ENCODE measurements at places on chromosomes 6 and 20.

DNA sequence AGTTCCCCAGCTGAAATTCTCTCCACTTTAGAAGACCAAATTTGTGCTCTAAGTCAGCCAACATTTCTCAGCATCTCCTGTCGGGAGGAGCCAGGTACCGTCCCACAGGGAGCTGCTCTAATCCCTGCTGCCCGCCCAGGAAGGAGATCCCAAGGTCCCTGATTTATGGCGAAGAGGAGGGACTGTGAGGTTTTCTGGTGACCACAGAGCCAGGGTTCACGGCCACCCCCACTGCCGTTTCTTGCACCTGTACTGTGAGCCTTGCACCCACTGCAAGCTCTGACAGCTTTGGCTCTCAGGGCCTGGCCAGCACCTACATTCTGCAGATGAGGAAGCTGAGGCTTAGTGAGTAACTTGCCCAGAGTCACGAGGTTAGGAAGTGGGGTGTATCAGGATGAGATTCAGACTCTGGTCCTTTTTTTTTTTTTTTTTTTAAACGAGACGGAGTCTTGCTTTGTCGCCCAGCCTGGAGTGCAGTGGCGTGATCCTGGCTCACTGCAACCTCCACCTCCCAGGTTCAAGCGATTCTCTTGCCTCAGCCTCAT is 34.9 kb downstream of the FOXC1 start:
- DNase-seq, result no peak

- no peak for DNase-seq
These were observed 76.4 kb upstream of the BHLHE23 start for GRCh38 chr20:63082939-63083735.

DNA sequence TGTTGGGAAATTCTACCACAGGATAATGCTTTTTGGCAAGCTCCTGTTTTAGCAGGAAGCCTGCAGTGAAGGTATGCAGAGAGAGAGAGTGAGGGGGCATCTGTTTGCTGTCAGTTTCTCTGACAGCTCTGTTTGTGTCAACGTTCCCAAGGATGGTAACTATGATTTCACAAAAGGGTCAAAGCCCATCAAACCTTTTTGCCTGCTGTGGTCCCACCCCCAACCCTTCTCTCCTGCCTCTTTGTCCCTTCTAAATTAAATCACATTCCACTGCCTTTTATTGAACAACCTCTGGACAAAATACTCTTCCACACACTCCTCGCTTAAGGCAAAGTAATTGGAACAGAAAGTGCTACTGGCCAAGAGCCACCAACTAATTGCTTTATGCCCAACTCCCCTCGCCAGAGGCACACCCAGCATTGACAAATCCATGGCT is 128.3 kb downstream of the TSHZ2 start:
- DNase-seq, result no peak

GRCh38 chr6:82246802-82247504 is 591 bp downstream of the IBTK start:
- peak; percentile 20 for DNase-seq

DNA sequence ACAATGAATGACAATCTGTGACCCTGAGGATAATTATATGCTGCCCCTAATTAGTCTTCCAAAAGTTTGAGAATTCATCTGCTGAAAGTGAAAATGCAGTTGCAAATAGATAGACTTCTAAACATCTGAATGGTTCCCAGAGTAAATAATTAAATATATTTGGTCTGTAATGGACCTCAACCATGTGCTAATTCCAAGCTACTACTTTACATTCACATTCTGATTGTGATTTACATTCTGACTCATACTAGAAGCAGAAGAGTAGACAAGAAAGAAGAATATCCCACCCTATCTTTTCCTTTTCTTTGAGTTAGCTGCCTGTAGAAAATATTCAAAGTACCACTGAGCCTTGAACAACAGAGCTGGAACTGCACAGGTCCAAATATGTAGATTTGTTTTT is 80.8 kb downstream of the PTPRK start:
- DNase-seq, result no peak

DNA sequence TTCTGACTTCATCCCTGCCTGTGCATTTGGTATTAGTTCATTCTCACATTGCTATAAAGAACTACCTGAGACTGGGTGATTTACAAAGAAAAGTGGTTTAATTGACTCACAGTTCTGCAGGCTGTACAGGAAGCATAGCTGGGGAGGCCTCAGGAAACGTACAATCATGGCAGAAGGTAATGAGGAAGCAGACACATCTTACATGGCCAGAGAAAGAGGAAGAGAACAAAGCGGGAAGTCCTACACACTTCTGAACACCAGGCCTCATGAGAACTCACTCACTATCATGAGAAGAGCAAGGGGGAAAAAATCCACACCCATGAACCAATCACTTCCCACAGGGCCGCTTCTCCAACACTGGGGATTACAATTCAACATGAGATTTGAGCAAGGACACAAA is 303.9 kb downstream of the CBLN4 start:
- no peak for DNase-seq

- DNase-seq, result no peak
These were observed 82.2 kb downstream of the GPR63 start for GRCh38 chr6:96755096-96755495.

GRCh38 chr6:27726619-27727023 is 185.6 kb downstream of the OR2B2 start:
- no peak for DNase-seq

- DNase-seq, result no peak
These were observed 522.5 kb downstream of the EPM2A start for GRCh38 chr6:145212813-145213212.

DNA sequence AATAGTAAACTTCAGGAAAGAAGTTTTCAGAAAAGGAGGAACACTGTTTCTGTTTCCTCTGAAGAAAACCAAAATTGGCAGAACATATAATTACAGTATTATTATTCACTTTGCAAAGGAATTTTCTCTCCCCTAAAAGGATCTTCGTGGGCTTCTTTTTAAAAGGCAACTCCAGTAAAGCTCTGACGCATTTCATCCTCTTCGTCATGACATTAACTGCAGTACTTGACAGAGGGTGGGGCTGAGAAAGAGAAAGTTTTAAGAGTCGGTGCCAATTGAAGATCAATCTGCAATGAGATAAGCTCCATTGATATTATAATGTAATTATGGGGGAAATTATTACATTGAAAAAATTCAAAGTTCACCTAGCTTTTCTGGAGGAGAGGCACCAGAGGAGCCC is 75.8 kb downstream of the MYB start:
- DNase-seq, result no peak

- no peak for DNase-seq
These were observed 13.5 kb upstream of the HLA-DQA1 start for GRCh38 chr6:32623693-32624092.

- DNase-seq, result no peak
These were observed 51.5 kb downstream of the COL19A1 start for GRCh38 chr6:69917834-69918233.

- no peak for DNase-seq
These were observed 9.9 kb upstream of the KCNK15 start for GRCh38 chr20:44735816-44736169.

- no peak for DNase-seq
These were observed 143.1 kb downstream of the ADGRG6 start for GRCh38 chr6:142444881-142445301.

GRCh38 chr6:35600659-35601125 is 88.0 kb upstream of the TULP1 start:
- no peak for DNase-seq

DNA sequence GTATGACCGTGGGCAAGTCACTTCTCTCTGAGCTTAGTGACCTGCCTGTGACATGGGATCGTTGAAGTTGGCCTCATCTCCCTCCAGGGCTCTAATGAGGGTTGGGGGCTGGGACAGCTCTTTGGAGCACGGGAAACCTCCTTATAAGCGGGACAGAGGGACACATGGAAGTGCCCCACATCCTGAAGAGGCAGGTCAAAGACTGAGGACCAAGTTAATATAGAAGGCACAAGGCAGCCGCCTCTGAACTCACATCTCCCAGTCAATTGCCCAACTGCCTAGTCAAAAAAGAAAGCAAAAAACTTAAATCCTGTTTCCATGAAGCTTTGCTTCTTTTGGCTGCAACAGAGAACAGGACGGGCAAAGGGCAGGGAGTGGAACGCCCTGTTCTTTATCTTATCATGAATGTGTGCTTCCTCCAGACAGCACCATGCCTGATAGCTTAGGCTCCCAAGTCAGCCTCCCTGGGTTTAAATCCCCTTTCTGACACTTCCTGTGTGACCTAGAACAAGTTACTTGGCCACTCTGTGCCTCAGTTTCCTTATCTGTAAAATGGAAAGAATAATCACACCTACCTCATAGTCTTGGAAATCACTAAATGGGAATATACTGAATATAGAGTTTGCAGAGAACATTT is 27.1 kb downstream of the LBP start:
- no peak for DNase-seq

DNA sequence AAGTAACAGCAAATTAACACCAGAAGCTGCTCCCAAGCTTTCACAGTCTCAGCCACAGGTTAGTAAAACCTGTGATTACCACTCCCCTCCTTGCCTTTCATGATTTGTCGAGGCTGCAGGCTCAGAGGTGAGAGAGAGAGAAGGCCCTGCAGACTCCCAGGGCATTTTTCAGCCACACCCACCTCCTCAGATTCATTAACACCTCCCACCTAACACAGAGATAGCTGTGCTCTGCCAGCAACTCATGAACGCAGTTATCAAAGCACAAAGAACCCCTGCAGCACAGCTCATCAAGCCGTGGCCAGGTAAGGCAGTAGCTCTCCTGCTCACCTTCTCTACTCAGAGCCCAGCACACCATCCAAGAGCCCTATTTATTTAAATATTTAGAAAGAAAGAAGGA is 27.1 kb downstream of the F13A1 start:
- no peak for DNase-seq

DNA sequence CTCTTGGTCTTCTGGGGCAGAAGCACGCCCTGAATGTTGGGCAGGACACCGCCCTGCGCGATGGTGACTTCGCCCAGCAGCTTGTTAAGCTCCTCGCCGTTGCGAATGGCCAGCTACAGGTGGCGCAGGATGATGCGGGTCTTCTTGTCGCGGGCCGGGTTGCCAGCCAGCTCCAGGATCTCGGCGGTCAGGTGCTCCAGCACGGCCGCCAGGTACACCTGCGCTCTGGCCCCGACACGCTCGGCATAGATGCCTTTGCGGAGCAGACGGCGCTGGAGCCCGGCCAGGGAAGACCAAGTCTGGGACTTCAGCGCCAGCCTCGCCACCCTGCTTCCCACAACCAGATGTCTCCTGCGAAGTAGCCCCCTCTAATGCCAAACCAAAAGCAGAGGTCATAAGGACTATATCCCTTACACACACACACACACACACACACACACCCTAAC is 8.0 kb upstream of the SLC17A3 start:
- DNase-seq, result peak; percentile 32

DNA sequence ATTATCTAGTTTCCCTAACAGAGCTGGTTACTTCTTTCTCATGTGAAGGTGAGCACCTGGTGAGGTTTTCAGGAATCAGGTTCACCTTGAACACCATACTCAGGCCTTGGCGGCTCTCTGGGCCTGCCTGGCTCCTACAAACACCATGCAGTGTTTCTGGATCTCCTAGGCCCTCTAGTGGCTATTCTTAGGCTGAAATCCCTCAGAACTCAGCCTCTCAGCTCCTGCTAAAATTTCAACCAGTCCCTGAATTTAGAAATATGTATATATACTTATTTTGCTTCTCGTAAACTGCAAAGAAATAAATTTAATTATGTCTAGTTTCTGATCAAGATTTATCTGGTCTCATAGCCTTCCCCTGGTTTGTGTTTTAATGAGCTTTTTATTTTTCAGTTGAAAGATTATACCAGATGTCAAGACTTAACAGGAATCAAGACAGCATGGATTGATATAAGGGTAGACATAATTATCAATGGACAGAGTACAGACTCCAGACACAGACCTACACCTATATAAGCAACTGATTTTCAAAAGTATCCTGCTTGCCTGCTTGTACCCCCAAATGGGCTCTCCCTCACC is 55.9 kb downstream of the ANKEF1 start:
- no peak for DNase-seq

GRCh38 chr6:10140136-10140535 is 274.7 kb downstream of the TFAP2A start:
- no peak for DNase-seq

DNA sequence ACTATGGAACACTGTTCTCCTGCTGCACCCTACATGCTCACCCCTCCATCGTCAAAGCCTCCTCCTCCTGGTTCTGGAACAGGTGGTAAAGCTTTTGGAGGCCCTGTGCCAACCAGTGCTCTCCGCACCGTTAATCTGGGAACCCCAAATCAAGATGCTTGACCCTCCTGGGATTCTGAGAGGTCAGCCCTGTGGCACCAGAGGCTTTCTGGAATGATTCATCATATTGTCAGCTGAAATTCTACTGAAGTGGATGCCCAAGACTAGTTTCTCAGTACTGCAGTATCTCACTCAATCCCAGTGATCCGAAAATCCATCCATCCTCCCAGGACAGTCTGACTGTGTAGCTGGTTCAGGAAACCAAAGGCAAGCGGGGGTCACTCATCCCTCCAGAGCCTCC is 92.7 kb downstream of the TRERF1 start:
- DNase-seq, result no peak

DNA sequence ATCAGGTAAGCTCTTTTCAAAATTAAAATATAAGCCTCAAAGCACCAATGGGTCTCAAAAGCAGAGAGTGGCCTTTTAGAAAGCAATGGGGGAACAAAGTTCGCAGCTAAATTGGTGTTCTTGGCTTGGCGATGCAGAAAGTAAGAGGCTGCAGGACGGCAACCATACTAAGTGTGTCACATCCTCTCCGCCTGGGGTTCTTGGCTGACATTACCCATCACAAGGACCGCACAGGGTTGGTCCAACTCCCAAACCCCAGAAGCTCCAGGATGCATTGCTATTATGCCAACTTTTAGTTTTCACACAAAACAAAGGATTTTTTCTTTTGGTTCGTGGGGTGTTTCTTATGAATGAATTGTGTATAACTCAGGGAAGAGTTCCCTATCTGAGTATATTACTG is 124.8 kb downstream of the PRKN start:
- DNase-seq, result no peak

DNA sequence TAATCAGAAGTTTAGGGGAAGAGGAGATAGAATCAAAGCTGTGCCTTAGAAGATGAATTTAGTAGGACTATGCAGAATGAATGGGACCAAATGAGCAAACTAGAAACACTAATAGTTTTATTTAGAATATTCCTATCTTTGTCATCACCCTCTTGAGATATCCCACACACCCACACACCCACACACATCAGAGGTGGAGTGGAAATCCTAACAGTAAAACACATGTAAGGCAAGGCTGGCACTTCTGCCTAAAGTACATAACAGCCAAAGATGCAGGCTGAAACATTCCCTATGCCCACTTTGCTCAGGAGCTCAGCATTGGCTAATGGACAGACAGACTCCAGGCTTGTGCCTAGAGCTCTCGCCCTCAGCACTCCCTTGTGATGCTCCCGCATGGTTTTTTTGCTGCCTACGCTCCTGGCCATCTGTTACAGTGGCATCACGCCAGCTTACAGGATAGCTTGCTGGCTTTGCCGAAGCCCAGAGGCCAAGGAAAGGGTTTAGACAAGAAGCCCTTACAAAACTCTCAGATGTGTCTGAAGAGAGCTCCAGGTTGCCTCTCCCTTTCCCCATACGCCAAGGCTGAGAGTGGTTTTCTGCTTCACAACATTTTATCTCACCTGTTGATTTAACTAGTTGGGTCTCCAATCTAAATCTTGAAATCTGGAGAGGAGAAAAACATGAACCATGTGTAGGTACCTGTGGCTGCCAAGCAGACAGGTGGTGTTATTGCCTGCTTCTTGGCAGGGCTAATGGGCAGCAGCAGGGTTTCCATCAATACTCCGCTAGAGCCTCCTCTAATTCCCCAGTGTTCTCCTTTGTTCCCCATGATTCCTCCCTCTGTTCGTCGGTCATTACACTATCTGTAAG is 282.6 kb upstream of the ID4 start:
- DNase-seq, result no peak
